HTR-8/SVneo (cell line): ENCODE measurements at places on chromosomes 4 and X.

DNA sequence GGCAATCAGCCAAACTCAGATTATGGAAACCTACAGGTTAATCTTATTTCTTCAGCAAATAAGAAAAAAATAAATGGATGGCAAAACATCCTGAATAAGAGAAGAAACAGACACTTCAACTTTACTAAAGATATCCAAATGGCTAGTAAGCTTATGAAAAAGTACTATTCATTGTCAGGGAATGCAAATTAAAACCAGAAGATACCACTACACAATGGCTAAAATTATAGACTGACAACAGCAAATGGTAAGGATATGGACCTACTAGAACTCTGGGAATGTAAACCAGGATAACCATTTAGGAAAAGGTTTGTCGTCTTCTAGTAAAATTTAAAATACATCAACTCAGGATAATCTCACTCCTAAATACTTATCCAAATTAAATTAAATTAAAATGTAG, 24.3 kb downstream of the GRSF1 start:
- no peak for DNase-seq

DNA sequence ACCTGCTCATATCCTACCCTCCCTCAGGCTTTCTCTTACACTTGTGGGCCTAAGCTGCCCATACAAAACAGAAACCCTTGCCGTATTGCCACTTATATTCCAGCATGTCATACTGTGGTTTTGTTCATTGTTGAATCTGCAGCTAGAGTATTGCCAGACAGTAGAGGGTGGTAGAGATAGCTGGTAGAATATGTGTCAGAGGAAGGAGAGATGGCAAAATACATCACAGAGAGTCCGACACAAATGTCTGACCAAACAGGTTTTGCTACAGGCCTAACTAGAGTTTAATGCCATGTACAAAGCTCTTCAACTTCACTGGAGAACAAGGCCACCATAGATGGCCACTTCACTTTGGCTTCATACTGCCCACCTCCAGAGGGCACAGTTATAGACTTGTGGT, 160.1 kb downstream of the EFHC2 start:
- DNase-seq: no peak

DNA sequence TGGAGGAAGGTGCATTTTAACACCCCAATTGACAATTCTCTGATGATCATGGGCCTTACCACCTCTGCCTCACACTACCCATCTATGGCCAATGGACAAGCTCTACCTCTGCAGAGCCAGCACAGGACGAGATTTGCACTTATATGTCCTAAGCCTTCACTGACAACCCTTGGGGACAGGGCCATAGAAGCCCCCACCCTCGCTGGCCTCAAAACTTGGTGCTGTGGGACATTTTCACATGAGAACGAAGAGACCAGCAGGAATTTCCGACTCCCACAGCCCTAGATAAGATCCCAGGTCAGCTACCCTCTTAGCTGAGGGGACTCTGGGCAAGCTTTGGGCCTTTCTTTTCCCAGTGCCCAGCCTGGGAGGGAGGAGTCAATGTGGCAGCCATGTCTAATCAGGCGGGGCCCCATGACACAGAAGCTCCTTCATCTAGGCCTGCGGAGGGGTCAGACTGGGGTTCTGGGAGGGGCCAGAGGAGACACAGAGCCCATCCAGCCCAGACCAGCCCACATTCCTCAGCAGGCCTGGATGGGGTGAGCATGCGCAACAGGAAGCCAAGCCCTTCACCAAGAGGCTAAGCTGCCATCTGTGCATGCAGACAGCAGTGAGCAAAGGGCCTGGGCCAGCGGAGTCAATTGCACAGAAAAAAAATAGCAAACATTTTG, 12.1 kb downstream of the PJA1 start:
- no peak for DNase-seq

- DNase-seq: no peak
Observed at GRCh38 chr4:12439633-12440305, 1011.1 kb upstream of the HS3ST1 start.

GRCh38 chr4:128830906-128831503, 21.5 kb downstream of the JADE1 start:
- DNase-seq: no peak

GRCh38 chr4:55866973-55867574, 13.6 kb downstream of the EXOC1 start:
- DNase-seq: peak; percentile 13

GRCh38 chr4:48445704-48446103, 37.4 kb upstream of the SLC10A4 start:
- no peak for DNase-seq

DNA sequence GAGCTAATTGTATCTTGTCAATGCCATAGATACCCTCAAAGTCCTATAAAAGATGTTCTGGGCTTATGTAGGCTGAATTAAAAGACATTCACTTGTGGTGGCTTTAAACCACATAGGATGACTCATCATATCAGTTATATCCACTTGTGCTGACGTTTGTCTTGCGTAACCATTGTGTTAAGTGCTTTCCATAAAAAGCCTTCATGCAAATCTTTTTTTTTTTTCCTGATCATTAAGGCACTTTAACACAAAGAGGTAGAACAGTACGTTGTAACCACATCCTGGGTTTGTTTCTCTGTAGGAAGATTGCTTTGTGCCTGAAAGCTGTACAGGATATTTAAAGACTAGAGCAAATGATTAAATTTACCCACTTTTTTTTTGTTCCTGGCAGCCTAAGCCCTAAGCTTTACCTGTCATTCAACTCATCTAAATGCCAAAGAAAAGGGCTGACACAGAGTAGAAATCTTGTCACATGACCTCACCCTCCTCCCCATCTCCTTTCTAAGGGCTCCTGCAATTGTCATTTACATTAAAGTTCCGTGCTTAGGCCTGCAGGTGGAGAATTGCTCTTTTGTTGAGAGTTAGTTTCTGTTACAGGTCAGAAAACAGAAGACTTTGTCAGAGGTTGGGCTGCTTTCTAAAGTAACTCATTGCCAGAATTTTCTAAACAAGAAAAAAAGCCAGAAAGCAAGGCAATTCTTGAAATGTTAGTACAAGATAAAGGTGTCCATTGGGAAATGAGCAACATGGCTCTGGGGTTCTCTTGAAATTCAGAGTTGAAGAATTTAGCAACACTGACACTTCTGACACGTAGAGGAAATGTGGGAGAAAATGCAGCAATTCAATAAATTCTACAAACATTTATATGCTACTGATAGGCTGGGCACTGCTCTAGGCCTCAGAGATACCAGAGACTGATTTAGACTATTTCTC, 555.6 kb downstream of the PPARGC1A start:
- peak; percentile 14 for DNase-seq

- DNase-seq: peak; percentile 48
Observed at GRCh38 chr4:139815778-139816601, 150.4 kb downstream of the MGST2 start.

DNA sequence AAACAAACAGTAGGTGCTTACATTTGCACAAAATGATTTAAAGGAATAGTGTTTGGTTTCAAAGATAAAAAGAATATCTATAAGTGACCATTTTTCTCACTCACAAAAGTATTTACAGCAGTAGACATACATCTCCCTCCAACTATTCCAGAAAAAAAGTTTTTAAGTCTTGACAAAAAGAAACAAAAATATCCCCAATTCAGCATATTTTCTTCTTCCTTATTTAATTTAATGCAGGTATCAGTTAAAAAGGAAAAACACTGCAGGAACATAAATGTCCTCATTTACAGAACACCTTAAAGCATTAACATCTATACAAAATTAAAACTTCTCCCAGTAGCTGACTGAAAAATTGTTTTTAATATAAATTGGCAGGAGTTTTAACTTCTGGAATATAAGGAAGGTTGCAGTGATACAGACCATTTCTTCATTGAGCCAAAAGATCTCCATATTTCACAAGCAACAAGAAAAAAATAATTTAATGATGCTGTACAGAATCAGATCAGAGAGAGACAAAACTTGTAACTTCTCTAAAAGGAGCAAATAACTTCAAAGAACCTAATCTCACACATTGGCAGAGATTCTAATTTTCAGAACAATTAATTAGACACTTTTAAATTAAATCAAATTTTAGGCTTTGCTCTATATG, 4.3 kb downstream of the MAB21L2 start:
- no peak for DNase-seq

- DNase-seq: no peak
Observed at GRCh38 chr4:41361794-41362526, 105.2 kb downstream of the UCHL1 start.

GRCh38 chrX:141278306-141278705, 36.0 kb upstream of the SPANXC start:
- DNase-seq: peak; percentile 0

- DNase-seq: no peak
Observed at GRCh38 chr4:123497340-123497739, 100.7 kb downstream of the SPRY1 start.

GRCh38 chr4:5024673-5025072, 5.4 kb upstream of the CYTL1 start:
- no peak for DNase-seq

GRCh38 chrX:107678957-107679740, 50.8 kb downstream of the PRPS1 start:
- no peak for DNase-seq

- DNase-seq: no peak
Observed at GRCh38 chrX:12947545-12948235, 27.2 kb upstream of the TMSB4X start.

DNA sequence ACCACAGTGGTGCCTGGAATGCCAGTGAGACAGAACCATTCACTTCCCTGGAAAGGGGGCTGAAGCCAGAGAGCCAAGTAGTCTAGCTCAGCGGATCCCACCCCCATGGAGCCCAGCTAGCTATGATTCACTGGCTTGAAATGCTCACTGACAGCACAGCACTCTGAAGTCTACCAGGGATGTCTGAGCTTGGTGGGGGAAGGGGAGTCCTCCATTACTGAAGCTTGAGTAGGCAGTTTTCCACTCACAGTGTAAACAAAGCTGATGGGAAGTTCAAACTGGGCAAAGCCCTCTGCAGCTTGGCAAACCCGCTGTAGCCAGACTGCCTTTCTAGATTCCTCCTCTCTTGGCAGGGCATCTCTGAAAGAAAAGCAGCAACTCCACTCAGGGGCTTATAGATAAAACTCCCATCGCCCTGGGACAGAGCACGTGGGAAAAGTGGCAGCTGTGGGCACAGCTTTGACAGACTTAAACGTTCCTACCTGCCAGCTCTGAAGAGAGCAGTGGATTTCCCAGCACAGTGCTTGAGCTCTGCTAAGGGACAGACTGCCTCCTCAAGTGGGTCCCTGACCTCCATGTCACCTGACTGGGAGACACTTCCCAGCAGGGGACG, 32.0 kb downstream of the NAP1L2 start:
- no peak for DNase-seq

DNA sequence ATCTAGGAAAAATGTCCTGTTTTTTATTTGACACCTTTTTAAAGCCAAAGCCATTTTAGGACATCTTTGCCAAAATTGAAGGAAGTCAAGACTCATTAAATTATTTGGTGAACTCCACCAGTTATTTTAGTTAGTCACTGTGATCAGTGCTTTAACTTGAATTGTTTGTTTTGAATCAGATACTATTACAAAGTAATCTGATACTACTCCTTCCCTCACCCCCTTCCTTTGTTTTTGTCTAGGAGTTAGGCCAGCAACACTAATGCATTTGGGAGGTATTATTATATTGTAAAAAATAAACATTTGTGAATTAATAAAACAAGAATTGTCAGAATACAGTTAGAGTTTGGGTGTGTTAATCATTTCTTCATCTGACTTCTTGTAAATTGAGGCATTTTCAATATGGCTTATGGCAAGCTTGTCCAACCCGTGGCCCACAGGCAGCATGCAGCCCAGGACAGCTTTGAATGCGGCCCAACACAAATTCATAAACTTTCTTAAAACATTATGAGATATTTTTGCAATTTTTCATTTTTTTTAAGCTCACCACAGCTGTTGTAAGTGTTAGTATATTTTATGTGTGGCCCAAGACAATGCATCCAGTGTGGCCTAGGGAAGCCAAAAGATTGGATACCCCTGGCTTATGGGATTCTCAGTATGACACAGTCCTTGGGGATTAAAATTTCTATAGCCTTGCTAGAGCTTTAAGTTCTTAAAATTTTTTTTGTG, 182.2 kb downstream of the BMPR1B start:
- DNase-seq: no peak

GRCh38 chr4:38673130-38673978, 9.4 kb downstream of the KLF3 start:
- DNase-seq: no peak

GRCh38 chr4:145679520-145679919, 426 bp upstream of the C4orf51 start:
- peak; percentile 47 for DNase-seq

DNA sequence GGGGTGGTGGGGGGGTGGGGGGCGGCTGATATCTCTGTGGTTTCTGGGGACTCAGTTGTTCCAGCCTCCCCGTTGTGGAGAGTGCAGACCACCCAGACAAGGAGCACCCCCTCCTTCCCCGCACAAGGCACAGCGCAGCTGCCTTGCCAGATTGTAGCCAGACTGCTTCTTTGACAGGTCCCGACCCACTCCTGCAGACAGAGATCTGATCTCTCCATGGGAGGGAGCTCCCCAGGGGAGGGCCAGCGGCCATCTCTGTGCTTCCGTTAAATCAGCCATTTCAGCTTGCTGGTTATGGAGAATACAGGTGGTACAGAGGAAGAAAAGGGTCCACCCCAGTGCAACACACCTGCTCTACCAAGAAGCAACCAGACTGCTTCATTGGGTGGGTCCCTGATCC, 80.8 kb downstream of the FGF16 start:
- DNase-seq: no peak

- no peak for DNase-seq
Observed at GRCh38 chrX:13748486-13748885, 13.9 kb downstream of the OFD1 start.

- no peak for DNase-seq
Observed at GRCh38 chr4:184268584-184269160, 51.0 kb upstream of the ENPP6 start.

- DNase-seq: no peak
Observed at GRCh38 chr4:143549928-143550327, 36.4 kb downstream of the SMARCA5 start.

DNA sequence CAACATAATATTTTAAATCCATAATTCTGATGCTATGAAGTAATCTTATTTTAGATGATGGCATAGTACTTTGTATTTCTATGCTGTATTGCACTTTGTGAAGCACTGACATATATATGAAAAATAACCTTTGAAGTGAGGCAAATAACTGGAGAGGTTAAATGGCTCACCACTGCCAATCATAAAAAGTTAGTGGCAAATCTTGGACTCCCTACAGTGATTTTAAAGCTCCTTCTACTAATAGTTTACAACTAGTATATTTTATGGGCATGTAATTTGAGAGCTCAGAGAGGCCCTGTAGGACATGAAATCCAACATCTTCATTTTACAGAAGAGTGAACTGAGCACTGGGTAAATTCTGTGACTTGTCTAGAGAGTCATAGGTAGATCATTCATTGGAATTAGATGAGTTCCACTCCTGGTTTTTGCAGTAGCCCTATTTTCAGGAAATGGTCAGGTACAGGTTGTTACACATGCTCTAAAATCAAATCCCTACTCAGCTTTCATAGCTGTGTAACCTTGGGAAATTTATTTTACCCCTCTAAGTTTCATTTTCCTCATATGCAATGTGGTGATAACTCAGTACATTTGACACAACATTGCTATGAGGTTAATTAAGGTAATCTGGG, 804 bp upstream of the GC start:
- no peak for DNase-seq

GRCh38 chrX:642436-643240, 12.0 kb downstream of the SHOX start:
- DNase-seq: no peak
